ENCODE measurements at places on chromosomes 3 and 15. TPM values are rescaled to one million over a fixed set of nuclear protein-coding genes. Genes with fewer than 3 reads are reported as not detected.

- no peak for DNase-seq
- no peak overlapping the region for H3K27ac ChIP-seq
- H3K36me3 ChIP-seq: no peaks in the 10 kb centered on the region
- H3K4me3 ChIP-seq: no peak overlapping the region
- H3K27me3 ChIP-seq: no peaks in the 10 kb centered on the region
These were observed 417.3 kb downstream of the OTOL1 start for GRCh38 chr3:161913786-161914389.

GRCh38 chr3:149581248-149581647 lies 76.6 kb downstream of the WWTR1 start:
- H3K27me3 ChIP-seq: peaks cover 5% of the 10 kb centered on the region
- H3K27ac ChIP-seq: no peak overlapping the region
- peaks cover 3% of the 10 kb centered on the region for H3K4me1 ChIP-seq
- no peaks in the 10 kb centered on the region for H3K36me3 ChIP-seq
- no peak for DNase-seq
- H3K4me3 ChIP-seq: no peak overlapping the region

DNA sequence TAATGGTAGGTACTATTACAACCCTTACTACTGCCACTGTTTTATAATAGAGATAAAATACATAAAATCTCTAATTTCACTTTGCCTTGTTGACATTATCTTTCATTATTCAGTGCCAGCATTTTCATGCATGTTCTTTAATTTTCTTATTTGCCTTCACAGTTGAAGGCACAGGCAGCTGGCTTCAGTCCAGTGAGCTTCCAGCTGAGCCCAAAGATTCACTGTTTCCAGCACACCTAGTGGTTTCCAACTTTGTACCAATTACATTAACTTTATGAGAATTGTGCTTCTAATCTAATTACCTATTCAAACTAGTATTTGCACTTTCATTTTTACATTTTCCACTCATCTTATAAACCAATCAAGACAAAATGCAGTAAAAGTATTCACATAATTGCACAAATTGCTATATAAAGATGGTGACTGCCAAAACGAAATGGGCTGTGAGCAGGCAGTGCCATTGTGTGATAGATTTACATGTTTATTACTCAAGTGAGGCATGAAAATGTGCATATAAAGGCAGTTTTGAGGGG lies 228.3 kb downstream of the MFSD1 start:
- H3K27ac ChIP-seq: no peak overlapping the region
- H3K27me3 ChIP-seq: no peaks in the 10 kb centered on the region
- no peaks in the 10 kb centered on the region for H3K4me1 ChIP-seq
- H3K36me3 ChIP-seq: no peaks in the 10 kb centered on the region

Gene MORC1
- polyA plus RNA-seq: not detected

Gene KBTBD8
- polyA plus RNA-seq: 1.7 TPM

Data from naive thymus-derived CD8-positive, alpha-beta T cell (primary cell).